ENCODE measurements at places on chromosomes 7 and 10. TPM values are rescaled to one million over a fixed set of nuclear protein-coding genes. Genes with fewer than 3 reads are reported as not detected.

DNA sequence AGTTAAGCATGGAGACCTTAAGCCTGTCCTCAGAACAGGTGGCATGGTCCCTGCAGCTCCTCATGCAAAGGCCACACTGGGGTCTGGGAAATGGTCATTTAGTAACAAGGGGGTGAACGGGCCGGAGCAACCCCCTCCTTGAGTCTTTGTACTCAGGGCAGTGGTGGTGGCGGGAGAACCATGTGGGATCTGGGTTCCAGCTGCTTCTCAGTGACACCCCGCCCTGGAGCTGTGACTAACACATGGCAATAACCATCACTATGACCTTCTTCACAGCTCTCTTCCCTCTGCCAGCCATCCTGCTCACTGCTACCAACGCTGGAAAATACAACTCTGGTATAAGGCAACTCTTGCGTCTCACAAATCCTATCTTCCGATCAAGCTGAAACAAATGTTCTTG, 203.4 kb upstream of the FRMD4A start:
- DNase-seq, result no peak

DNA sequence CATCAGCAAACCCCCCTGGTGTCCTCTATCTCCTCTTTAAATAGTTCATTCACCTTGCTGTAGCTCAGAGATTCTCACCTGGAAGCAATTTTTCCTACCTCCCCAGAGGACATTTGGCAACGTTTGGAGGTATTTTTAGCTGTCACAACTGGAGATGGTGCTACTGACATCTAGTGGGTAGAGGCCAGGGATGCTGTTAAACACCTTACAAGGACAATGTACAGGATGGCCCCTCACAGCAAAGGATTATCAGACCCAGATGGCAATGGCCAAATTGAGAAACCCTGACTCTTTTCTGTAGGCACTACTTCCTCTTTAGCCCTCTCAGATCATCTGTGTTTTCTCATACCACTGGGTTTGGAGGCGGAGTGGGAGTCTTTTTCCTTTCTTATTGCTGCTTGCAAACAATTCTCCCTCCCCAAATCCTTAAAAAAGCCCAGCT, 13.2 kb upstream of the TRA2A start:
- no peak for DNase-seq

DNA sequence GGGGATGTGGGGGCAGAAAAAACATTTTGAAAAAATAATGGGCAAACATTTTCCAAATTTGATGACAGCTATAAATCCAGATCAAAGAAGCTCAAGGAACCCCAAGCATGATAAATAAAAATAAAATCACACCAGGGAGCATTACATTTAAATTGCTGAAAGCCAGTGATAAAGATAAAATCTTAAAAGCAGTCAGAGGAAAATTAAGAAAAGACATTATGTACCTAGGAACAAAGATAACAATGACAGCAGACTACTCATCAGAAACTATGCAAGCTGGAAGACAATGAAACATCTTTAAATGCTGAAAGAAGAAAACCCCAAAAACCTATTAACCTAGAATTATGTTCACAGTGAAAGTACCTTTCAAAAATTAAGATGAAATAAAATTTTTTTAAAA, 23.3 kb downstream of the NEUROG3 start:
- no peak for DNase-seq

The NEBL gene
- 666 TPM for total RNA-seq

The CACNA2D1 gene
- 46.1 TPM for total RNA-seq
